ENCODE measurements at places on chromosomes 2 and 18.

- no peak for DNase-seq
These were observed 130.1 kb downstream of the MBP start for GRCh38 chr18:77002496-77002895.

GRCh38 chr2:6073191-6074088, 381.3 kb downstream of the SOX11 start:
- no peak for DNase-seq

DNA sequence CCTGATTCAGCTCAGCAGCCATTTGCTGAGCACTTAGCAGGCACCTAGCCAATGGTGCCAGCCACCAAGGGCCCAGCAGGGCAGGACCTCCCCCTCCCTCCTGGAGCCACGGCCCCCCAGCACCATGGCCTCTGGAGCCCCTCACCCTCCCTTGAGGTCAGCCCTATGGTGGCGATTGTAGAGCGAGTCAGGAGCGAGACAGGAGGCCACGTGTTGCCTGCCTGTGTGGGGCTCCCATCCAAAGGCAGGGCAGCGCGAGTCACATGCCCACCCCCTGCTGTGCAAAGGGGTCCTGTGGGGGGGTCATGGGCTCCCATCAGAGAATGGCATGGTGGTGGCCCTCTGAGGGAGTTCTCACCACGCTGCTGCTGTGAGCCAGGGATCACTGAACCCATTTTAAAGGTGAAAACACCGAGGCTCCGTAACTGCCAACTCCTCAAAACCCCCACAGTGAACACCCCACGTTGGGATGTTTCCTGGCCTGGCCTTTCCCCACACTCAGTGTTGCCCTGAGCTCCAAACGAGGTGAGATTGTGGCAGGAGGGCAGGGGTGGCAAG, 35.6 kb downstream of the RAMP1 start:
- DNase-seq, result no peak

DNA sequence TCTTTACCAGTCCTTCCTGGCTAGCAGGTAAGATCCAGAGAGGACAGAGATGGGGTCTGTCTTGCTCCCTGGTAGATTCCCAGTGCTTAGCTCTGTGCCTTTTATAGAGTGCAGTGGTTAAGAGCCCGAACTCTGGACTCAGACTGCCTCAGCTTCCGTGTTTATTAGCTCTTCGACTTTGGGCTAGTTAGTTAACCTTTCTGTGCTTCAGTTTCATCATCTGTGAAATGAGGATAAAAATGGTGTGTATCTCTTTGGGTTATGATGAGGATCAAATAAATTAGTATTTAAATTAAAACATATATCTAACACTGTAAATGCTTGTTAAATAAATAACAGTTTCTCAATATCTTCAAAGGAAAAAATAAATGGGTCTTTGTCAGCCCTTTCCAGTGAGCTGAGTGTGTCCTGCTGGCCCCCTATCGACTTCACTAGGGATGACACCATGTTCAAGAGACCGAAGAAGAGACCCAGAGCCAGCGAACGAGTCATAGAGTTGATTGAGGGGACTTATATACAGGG, 38.2 kb downstream of the CERS6 start:
- no peak for DNase-seq

DNA sequence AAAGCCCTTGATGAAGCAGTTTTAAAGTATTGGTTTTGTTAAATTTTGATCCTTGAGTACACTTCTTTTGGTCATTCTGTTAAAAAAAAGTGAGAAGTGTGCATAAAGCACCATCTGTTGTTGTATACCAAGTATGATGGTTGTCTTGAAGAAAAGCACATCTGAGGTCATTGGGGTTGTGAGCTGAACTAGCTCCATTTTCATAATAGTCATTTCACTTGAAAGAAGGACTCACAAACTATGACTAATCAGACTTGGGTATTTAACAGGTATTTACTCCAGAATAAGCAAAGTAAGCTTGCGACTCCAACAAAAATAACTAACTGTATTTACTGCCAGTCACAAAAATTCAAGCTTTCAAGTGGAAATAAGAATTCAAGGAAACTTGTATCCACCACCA, 35.1 kb downstream of the CHN1 start:
- no peak for DNase-seq

DNA sequence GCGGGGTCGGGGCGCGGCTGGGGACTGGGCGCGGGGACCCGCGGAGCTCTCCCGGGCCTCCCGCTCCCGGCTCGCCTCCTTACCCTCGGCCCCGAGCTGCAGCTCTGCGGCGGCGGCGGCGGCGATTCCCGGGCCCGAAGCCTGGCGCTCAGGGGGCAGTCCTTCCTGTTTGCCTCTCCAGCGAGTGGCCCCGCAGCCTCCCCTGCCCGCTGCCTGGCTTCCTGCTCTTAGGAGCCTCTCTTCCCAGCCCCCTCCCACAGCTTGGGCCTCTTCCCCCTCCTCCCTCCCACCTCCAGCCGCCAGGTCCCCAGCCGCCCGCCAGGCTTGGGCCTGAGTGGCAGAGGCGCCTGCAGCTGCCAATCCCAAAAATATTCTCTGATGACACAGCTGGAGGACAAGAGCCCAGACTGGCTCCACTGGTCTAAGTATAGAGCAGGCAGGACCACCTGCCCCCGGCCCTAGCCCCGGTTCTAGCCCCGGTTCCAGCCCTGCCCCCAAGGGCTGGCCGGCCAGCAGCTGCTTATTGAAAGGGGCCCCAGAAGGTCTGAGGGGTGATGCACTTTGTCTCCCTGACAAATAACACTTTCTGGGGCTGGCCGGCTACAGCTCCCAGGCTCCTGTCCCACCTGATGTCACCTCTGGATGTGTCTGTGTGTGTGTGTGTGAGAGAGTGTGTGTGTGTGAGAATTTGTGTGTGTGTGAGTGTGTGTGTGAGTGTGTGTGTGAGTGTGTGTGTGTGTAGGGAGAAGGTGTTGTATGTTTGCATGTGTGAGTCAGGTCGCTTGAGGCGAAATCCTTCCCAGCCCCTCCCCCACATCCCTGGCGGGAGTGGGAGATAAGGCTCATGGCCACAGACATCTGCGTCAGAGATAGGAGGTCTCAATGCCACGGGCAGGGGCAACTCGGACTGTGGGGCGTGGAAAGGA, at the start of gene OBSL1:
Gene OBSL1, minus strand, starts transcription at position 229 of the 926 bp plus-strand sequence. CDS start 307 bp downstream, outside the sequence.
- no peak for DNase-seq

- no peak for DNase-seq
These were observed 43.4 kb downstream of the UBXN4 start for GRCh38 chr2:135785032-135785431.

- DNase-seq, result no peak
These were observed 8.4 kb downstream of the NCAPH start for GRCh38 chr2:96344011-96344410.

DNA sequence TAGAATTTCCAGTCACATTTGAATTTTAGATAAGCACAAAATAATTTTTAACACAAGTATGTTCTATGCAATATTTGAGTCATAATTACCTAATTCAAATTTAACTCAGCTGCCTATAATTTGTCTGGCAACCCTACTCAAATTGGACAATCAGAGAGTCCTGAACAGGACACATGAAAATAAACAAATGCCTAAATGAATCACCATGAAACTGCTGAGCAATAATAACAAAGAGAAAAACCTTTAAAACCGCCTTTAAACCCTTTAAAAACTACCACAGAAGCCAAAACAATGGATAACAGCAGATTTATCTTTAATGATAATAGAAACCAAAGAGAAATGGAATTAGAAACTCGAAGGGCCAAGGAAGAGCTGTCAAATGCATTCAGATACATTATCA, 39.5 kb downstream of the ARL4C start:
- no peak for DNase-seq

DNA sequence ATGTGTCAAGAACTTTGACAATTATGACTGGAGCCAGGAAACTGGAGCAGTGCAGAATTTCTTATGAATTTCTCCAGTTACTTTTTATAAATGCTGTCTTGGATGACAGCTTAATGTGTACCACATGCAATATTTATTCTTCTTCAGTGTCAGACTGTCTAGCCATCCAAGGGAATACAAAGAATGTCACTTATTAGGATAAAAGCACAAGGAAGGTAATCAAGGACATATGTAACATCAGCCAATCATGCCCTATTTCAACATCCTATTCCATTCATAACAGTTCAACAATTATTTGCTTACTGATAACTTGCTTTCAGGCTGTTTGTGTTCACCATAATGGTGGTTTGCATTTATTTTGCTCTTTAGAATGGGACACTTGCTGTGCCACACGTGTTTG, 139.8 kb downstream of the OLA1 start:
- DNase-seq, result no peak

- DNase-seq, result no peak
These were observed 158.5 kb upstream of the LMAN1 start for GRCh38 chr18:59517446-59518165.

GRCh38 chr2:2187196-2187595, 143.9 kb downstream of the MYT1L start:
- DNase-seq, result no peak

- DNase-seq, result no peak
These were observed 32.4 kb downstream of the ORC2 start for GRCh38 chr2:200930947-200931626.

- no peak for DNase-seq
These were observed 27.0 kb downstream of the ZNF892 start for GRCh38 chr2:95234286-95234785.

DNA sequence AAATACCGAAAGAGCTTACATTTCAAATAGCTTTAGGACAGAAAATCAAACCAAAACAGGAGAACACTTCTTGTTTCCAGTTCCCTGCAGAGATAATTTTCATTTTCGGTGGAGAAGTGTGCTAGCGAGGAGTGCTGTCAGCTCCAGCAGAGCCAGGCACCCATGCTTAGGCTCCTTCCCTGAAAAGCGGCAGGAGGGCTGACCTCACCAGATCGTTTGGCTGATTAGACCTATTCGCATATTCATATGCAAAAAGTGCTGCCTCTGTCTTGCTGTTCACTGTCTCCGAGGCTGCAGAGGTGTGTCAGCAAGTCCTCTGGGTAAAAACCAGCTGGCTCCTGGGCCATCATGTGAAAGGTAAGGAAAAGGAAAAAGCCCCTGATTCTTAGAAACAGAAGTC, 225.8 kb upstream of the COPS8 start:
- no peak for DNase-seq

DNA sequence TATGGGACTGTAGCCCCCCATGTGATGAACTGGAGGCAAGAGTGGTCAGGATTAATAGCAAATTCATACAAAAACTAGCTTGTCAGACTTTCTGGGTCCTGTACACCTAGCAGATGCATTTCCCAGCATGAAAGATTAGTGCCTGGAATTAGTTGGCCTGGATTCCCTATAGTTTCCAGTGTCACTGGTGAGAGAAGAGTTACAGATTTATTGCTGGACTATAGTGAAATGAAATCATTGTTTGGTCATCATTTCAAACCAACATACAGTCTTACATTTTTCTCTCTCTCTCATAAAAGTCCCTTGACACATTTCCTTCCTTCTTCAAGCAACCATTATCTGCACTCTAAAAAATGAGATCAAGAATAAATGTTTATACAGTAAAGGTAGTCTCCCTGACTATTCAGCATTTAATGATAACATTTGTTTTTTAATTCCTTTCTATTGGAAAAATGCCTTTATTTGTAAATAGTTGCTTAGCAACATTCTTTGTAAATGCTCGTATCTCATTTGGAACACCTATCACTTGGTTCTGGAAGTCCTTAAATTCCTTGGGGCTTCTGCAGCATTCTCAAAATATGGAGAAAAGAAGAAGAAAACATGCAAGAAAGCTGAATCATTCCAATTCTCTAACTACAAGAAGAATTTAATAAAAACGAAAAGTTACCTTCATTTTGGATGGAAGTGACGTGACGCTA, 144.4 kb downstream of the MREG start:
- no peak for DNase-seq

- no peak for DNase-seq
These were observed 17.2 kb upstream of the MAL start for GRCh38 chr2:95008306-95008705.

DNA sequence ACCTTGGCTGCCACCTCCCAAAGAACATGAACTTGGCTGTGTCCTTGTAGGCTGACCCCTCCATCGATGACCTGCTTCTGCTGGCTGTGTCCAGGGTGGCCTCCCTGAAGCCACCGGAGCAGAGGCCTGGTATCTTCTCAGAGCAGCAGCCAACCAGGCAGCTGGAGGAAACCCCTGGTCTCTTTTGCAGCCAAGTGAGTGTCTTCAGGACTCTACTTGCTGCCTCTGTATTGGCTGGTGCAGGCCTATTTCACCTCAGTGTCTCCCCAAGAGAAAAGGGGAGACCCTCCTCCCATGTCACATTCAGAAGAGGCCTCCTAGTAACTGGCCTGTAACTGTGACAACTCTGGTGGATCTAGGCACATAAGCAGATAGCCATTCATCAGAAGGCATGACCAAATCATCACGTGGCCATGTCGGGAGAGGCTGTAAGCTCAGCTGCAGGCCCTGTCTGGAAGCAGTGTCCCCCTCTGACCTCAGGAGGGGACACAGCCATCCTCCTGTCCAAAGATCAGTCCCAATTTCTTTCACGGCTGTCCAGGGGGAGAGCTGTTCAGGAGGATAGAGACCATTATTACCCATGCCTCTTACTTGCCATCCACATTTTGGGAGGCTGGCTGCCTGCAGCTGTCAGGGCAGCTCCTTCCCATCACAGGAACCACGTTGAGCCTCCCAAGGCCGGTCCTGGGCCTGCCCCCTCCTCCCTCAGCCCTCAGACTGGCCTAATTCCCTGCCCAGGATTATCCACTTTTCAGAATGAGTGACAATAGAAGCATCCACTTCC, 20.9 kb upstream of the ROCK2 start:
- DNase-seq, result no peak

- no peak for DNase-seq
These were observed 105.4 kb downstream of the ACKR3 start for GRCh38 chr2:236675051-236675450.

DNA sequence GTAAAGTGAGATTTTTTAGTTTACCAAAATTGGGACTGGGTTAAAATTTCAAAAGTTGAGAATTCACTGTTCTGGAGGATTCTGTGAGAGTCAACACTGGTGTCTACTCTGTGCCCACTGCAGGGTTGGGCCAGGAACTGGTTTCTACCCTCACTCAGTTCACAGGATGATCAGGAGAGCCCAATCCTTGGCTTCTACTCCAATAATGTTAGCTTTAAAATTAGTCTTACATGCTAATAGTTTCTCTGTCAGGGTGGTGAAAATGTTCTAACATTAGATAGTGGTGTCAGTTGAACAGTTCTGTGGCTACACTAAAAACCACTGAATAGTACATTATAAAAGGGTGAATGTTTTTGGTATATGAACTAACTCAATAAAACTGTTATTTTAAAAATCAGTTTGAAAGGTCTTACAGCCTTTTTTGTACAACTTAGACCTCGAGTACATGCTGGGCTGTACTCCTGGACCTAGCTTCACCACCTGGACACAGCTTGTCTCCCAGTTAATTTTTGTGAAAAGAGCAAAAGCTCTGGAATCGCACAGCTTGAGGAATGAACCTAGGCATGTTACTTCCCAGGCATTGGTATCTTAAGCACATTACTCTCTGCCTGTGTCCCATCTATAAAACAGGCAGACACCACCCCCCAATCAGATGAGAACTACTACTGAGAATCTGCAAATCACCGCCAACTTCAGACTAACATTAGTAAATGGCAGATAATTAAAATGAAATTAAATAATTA, 44.4 kb downstream of the ACVR1 start:
- DNase-seq, result no peak

DNA sequence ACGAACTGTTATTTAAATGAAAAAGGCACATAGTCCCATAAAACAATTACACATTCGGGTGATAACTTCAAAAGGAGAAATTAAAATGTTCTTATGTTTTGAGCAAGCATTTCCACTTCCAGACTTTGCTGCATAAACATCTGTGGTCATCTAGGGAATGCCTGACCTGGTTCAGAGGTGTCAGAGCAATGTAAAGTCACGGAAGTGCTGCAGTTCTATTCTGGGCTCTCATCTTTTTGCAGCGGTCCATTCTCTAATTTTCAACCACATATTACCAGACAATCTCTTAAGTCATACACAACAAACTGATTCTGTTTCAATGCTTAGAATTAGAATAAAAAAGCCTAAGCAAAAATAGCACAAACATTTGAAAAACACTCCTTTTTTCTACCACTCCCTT, 22.0 kb upstream of the PTH2R start:
- no peak for DNase-seq

Data from NK-92 treated with Interleukin-12 subunit alpha and Interleukin-12 subunit beta, amount 100 ng/mL, for 24 hours (cell line).